Fibroblast of pulmonary artery (primary cell): ENCODE measurements at places on chromosomes 3 and 15.

- no peak for DNase-seq
Observed at GRCh38 chr15:91921843-91922198, 68.3 kb downstream of the SLCO3A1 start.

DNA sequence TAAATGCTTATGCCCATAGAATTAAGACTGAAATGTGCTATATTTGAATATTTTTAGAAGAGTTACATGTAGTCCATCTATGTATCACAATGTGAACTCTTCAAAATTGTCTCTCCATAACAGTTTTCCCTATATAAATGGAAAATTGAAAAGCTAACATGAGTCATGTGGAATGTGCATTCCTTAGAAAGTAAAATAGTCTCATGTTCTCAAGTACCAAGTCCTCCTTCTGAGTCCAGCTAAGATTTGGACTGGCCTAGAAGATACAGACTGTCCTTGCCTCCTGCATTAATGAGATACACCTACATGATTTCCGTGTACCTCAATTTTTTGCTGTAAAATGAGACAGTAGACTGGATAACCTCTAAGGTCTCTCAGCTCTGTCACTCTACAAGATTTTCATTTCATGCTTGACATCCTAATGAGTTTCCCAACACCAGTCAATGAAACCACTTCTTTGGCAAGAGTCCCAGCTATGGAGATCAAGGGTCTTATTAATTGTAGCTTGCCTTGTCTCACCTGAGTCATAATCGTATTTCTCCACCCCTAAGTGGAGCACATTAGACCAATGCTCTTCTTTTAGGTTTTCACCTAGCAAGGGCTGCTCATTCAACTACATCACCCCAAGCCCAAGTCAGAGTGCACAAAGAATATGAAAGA, 350.6 kb upstream of the IL12A start:
- peak; percentile 36 for DNase-seq

DNA sequence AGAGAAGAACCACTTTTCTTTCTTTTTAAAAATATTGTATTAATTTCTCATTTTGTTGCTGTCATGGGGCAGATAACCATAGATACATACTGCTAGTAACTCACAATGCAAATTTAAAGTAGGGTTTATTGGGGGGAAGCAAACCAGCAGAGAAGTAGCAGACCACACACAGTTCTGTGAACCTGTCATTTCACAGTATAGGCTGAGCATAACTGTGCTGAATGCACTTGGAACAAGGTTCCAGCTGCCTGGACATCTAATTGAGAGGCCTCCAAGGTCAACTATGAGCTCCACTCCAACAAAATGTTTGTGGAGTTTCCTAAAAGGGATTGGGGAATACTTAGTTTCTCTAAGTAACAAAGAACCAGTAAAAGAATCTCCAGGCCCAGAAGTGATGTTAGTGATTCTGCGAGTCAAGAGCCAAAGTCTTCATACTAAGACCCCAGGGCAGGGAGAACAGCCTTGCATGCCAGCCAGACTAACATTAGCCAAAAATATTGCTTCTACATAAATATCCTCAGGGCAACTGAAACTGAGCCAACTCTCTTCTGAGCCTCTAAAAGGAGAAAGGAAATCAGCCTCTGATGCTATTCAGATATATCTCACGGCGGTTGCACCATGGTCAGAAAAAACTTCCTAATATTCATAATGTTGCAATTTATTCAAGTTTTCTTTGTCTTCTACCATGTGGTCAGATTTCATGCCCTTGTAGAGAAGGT, 856.4 kb upstream of the ALCAM start:
- DNase-seq: peak; percentile 22

DNA sequence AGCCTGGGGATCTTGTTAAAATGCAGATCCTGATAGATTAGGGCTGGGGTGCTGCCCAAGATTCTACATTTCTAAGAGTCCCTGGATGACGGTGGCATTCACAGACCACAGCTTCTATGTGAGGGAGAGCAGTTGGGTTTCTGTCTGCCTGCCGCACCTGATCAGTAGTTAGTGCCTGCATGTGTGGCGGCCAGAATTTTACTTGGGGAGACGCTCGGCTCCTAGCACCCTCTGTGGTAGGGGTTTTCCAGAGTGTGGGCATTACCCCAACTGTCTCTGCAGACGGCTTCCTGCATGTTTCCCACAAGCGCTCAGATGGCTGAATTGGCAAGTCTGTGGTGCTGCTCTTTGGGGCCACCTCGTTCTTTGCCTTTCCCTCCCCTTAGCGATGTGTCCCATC, 8.3 kb downstream of the GHRL start:
- no peak for DNase-seq

DNA sequence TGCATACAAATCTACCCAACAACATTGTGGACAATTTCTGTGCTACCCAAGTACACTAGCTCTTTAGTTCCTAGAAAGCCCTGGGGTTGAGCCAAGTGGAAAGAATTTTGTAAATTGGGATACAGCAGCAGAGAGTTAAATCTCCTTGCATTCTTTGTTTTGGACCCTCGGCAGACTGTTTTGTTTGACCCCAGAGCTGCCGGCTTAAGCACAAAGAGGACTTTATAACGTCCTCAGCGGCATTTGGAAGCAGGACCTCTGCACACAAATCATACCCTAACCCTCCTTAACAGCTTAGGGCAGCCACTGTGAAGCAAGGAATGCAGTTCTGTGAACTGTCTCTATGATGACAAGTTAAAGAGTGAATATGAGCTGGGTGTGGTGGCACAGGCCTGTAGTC, 415.3 kb downstream of the CNTN4 start:
- no peak for DNase-seq

- DNase-seq: no peak
Observed at GRCh38 chr15:94487635-94488034, 256.3 kb downstream of the MCTP2 start.

GRCh38 chr15:78174401-78174800, 25.2 kb downstream of the IDH3A start:
- no peak for DNase-seq

DNA sequence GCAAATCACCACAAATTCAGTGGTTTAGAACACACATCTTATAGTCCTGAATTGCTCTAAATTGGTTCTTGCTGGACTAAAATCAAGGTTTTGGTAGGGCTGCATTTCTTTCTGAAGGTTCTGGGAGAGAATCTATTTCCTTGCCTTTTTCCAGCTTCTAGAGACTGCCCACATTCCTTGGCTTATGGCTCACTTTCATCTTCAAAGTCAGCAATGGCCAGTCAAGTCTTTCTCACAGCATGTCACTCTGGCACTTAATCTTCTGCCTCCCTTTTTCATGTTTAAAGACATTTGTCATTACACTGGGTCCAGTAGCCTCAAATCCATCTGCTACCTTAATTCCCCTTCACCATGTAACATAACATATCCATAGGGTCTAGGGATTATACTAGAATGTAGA, 149.0 kb downstream of the NEK10 start:
- no peak for DNase-seq

DNA sequence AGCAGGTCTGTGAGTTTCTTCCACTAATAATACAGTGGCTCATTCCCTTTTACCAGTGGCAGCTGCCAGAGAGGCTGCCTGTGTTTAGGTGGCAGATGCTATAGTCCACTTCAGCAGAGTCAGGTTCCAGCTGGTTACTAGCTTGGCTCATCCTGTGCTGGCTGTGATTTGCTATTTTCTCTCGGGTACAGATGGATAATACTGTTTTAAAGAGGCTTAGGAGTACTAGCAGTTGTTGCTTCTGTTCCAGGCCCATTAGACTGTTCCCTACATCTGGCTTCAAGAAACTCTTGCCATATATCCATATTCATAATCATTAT, 41.0 kb downstream of the ZNF609 start:
- no peak for DNase-seq

DNA sequence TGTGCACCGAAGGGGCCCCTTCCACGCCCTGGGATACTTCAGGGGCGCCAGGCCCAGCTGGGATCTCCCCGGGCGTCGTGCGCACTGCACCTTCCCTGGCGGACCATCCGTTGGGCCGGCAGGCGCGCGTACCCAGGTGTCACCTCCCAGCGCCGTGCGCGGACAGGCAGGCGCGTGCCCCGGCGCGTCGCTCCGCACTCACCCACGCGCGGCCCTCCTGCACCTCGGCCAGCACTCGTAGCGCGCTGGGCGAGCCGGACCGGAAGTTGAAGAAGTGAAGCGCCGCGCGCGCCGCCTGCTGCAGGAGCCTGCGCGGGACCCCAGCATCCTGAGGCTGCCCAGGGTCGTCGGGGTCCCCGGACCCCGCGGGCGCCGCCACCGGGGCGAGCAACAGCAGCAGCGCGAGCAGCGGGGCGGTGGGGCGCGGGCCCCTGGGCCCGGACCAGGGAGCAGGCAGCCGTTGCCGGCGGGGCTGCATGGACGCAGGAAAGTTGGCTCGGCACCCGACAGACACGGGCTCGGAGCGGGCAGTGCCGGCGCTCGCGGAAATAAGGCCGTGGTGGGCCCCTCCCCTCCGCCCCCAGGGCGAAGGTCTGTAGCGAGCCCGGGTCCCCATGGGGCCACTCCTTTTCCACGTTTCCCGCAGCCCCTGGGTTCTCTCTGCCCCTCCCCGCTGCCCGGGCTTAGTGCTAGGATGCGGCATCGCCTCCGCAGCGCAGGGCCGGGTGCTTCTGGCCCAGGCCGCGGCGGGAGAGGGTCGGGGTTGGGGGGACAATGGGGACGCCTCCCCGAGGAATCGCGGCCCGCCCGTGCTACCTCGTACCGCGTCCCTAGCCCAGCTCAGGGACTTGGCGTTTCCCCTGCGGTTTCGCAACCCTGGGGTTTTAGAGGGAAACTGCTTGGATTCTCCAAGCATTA, at the start of gene RARRES1:
RARRES1 (minus strand) TSS at position 520 of the 918 bp plus-strand sequence; CDS start at position 478, 42 bp downstream.
- DNase-seq: peak; percentile 58
